Right lung (tissue), 10 donors: ENCODE measurements at places on chromosomes 1 and 21.

GRCh38 chr1:220906561-220907334, 27.5 kb downstream of the HLX start:
- DNase-seq = no peak

GRCh38 chr1:6397844-6398441, 4.4 kb upstream of the ACOT7 start:
- no peak for DNase-seq

- no peak for DNase-seq
Observed at GRCh38 chr1:55190109-55190508, 25.1 kb downstream of the USP24 start.

DNA sequence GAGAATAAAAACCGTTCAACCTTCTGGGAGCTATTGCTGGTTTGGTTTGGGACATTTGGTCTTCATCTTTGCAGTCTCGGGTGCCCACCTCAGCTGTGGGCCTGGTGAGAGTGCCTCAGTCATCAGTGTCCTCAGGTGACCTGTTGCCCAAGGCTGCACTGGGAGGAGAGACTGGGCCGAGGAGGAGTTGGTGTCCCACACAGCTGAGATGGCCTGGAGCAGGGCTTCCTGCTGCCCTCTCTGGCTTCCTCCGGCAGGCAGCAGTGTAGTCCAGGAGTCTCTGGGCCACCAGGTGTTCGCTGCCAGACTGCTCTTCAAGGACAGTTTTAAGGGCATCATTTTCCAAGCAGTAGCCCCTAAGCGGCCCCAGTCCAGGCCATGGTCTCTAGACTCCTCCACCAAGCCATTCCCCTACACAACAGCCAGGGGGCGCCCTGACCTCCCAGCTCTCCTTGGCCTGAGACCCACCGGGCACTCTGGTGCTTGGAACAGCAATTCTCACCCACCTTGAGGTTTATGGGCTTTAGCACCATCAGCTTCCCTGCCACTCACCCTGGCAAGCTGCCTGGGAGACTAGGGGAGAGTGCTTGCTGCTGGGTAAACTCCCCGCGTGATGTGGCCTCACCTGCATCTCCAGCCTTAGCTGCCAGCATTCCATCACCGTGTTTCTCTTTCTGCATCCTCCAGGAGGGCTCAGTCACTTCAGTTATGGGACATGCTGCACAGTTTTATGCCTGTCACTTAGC, 9.1 kb upstream of the SYTL1 start:
- no peak for DNase-seq

- no peak for DNase-seq
Observed at GRCh38 chr1:107843989-107844388, 121.0 kb downstream of the VAV3 start.

DNA sequence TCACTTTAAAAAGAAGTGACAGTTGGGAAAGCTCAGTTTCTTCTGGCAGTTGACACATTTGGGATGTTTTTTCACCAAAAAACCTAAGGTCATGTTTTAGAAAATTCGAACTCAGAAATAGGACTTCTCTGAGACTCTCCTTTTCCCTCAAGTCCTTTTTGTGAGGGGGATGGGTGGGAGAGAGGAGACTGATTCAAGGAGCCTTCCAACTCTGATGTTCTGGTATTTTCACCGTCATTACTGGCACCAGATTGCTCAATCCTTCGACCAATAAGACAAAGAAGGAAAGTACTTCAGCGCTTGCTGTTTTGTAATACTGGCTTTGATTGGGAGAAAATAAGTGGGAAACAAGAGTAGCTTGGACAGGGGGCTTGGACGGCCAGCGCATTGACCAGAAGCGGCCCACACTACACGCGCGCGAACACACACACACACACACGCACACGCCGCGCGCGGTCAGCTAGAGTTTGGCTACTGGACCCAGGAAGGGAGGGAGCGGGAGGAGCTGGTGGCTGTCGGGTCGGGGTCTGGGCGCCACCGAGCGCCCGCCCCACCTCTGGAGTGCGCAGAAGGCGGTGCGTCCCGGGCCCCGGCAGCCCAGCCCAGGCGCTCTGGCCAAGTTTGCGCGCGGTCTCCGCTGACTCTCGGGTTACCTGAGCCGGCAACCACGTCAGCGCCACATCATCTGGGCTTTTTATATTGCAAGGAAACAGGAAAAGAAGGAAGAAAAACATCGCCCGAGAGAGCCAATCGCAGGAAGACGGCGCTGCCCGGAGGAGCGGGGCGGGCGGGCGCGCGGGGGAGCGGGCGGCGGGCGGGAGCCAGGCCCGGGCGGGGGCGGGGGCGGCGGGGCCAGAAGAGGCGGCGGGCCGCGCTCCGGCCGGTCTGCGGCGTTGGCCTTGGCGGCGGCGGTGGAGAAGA, at the start of gene KCNK1:
TSS of gene KCNK1 (plus strand) at position 855 of the 921 bp plus-strand sequence. CDS start at position 921, 66 bp downstream.
- DNase-seq = peak; percentile 71

DNA sequence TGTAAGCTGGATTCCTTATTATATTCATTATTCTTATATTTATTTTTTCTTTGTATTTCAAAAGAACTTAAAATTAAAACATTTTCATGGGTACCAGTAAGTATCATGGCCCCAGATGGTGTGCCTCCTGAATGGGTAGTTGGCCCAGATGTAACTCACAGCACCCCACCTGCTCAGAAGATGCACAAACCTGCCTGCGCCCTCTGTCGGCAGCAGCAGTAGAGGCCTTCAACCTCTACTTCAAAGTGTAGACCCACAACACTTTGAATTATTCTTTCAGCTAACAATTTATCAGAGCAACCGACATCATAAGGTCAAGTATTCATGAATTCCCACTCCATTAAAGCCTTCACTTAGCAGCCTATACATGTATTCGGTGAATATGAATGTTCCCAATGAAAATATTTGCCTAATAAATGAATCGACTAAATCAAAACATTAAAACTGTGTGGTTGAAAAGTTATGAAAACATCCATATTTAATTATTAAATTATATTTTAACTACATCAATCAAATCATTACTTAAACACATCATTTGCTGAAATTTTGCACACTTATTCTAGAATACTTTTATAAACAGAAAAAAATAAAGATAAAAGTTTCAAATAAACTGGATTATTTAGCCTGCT, 25.4 kb downstream of the PIGM start:
- DNase-seq = no peak

- DNase-seq = no peak
Observed at GRCh38 chr1:65063025-65063424, 85.0 kb upstream of the AK4 start.

DNA sequence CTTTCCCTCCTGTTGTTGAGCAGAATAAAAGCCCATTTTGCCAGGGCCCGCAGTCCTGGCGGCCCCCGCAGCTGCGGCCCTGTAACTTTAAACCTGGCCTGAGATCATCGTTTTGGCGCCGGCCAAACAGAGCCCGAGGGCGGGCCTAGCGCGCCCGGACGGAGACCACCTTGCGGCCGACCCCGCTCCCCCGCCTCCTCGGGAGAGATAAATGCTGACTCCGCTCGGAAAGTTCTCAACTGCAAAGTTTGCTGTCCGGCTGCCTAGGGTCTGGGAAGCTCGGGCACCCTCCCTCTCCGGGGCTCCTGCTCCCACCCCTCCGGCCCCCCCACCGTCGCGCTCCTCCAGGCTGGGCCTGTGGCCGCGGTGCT, at the start of gene PDPN:
TSS of gene PDPN (plus strand) at position 238 of the 371 bp plus-strand sequence. CDS start 202 bp downstream, outside the sequence.
- DNase-seq = peak; percentile 78

DNA sequence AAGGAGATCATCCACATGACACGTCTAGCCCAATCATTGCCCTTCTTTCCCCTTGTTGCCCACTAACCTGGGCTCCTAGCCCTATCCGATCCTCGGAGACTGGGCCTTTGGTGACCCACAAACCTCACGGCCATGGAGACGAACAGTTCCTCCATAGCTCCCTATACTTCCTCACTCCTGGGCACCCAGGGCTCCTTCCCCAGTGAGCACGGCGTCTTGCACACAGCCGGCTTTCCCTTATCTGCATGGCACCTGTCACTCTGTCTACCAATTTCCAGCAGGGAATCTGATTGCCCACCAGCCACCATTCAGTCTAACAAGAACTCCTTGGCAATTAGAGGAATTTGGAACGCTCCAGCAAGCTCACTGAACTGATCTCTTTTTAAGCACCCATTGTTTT, 3.1 kb downstream of the GNG4 start:
- DNase-seq = no peak

- peak; percentile 28 for DNase-seq
Observed at GRCh38 chr1:197438010-197438790, 170.1 kb downstream of the CRB1 start.

DNA sequence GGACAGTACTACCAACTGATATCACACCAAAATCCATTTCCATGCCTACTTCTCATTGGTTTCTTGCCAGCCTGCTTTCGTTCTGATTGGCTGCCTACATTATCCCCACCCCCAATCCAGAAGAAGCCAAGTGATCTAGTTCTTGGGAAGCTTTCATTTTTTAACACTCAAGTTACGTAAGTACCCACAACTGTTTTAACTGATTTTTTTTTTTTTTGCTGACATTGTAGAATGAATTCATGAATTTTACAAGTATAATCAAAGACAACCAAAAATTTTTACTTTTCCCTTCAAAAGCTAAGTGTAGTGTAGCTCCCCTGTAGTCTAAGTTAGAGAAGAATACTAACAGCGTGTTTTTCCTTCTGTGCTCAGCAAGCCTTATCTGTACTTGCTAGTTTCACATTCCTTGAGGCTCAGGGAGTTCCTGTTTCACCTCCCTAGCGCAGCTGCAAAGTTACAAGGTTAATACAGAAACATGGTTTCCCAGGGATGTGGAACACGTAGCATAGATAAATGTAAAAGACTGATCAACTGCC, at the start of gene SLC9C2:
TSS of gene SLC9C2 (minus strand) at position 17 of the 536 bp plus-strand sequence. CDS start 1,296 bp downstream, outside the sequence.
- DNase-seq = peak; percentile 14

DNA sequence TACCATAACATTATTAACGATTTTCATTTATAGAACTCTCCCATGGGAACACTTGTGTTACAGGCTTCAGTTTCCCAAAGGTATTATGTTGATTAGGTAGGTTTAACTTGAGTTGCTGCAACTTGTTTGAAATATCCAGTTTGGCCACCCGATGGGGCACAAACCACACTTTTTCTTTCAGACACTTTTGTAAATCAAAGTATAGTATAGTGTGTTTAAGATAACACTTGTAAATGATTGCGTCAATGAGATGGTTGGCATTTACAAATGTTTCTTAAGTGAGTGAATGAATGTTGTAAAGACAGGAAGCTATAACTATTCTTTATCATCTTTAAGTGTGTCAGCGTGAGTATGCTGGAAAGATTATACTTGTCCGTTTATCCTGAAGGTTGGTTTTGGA, 4.3 kb downstream of the XPR1 start:
- no peak for DNase-seq

GRCh38 chr1:222023025-222023424, 281.1 kb upstream of the DUSP10 start:
- DNase-seq = no peak

DNA sequence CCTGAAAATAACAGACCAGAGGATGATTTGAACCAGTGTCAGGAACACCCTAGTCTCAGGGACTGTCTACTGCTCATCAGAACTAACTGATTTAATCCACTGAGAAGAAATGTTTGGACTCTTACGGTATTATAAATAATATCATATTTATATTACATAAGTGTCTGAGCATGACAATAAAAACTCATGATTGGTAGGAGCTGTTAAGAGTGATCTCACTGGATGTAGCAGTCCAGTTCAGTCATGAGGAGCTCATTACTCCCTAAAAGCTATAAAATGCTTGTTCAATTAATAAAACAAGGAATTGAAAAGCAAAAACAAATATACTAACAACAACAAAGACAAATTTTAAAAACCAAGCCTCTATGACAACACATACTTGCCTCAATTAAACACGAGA, 68.8 kb upstream of the BCL9 start:
- no peak for DNase-seq
